Caco-2 (cell line): ENCODE measurements at places on chromosomes 12 and 14.

DNA sequence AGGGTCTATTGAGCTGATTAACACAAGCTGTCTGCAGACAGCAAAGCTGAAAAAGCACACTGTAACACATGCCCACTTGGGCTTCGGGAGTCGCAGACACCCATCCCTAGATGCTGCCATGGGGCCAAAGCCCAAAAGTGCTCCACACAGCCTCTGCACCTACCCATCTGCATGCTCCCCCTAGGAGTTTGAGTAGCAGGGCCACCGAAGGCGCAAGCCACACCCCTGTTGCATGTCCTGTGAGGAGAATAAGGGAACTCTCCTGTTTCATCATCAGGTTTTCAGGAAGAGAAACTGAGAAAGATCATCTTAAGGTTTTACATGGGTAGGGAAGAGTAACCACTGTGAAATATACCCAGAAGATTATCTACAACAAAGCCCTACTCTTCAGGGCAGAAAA lies 5.6 kb upstream of the ST8SIA1 start:
- DNase-seq: no peak

GRCh38 chr12:14886271-14886670 lies 617 bp upstream of the MGP start:
- DNase-seq: no peak

GRCh38 chr12:129687731-129688130 lies 216.1 kb downstream of the TMEM132D start:
- no peak for DNase-seq

DNA sequence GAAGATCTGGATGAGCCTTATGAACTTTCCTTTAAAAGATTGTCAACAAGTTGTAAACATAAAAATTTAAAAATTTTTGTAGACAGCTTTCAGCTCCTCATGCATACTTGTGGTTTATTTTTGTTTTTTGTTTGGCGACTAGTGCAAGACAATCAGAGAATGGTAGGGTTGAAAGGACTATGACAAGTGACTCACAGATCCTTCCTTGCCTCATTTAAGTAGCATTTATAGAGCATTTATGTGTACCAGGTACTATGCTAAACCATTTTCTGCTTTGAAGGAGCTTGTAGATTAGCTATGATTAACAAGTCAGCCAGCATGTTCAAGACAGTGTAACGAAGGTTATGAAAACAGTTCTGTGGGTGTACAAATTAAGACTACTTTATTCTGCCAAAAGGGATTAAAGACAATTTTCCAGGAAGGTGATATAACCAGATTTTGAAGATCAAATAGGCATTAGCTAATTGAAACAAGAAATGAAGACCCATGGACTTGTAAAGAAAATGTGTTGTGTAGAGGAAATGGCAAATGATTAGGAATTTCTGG lies 122.0 kb downstream of the PCNX1 start:
- DNase-seq: no peak

- no peak for DNase-seq
These were observed 30.3 kb downstream of the CD9 start for GRCh38 chr12:6230321-6231110.

DNA sequence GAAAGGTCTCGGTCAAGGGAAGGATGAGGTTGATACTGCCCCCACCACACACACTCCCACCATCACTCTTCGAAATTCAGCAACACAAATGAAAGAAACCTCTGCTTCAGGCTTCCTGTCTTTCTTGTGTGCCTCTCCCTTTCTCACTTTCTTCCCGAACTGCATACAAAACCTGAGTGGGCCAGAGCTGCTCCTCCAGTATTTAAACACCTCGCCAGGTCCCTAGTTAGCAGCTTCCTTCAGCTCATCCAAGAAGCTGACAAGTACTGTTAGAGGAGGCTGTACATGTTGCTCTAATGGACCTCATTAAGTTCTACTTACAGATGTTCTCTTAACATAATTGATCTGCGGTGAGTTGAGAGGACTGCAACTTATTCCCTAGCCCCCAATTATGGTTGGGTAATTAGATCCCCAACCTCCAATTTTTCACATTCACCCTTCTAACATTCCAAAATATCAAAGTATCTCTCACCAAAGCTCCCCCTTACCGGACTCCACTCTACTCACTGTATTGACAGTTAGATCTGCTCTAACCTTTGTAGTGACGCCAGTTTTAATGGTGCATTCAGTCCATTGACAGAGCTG lies 4.1 kb upstream of the LMO3 start:
- DNase-seq: no peak
